Activated CD4-positive, alpha-beta T cell treated with anti-CD3 and anti-CD28 coated beads, Interleukin-2, amount 50 U/mL, for 24 hours (primary cell): ENCODE measurements at places on chromosomes 11 and 22.

GRCh38 chr11:35290876-35291275 lies 128.5 kb downstream of the SLC1A2 start:
- no peak for DNase-seq

- DNase-seq: no peak
These were observed 1.4 kb downstream of the CDC42BPG start for GRCh38 chr11:64842851-64843685.

DNA sequence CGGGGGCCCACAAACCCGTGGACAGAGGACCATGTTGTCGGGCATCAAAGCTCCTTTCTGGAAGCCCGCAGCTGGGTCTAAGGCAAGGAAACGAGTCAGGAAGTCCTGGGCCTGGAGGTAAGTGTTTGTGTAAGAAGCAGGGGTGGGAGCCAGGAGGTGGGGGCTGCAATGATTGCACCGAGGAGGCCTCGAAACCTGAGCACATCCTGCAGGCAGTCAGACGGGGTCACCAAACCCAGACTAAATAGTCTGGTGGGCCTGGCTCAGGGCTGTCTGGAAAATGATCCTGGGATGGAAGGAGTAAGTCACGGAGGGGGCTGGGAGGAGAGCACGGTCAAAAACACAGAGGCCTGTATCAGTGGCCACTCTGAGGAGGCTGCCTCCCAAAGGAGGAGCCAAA lies 539.2 kb downstream of the MN1 start:
- no peak for DNase-seq

DNA sequence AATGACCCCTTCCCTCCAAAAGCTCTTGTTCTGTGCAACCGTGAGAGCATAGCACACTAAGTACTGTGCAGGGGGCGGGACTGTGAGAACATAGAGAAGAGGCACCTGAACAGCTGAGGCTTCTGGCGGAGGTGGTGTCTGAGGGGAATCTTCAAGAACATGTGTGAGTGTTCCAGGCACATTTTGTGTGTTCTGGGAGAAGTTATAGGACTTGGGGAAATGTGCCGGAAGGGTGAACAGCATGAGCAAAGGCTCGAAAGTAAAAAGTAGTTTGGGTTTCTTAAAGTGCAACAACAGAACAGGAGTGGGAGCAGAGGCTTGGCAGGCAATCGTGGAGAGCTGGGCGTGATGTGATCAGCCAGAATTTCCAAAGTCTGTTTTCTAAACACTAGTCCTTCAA lies 12.4 kb upstream of the SYN3 start:
- no peak for DNase-seq

- DNase-seq: no peak
These were observed 91.1 kb downstream of the DEPDC5 start for GRCh38 chr22:31844941-31845340.

GRCh38 chr11:34605481-34606325 lies 15.2 kb upstream of the EHF start:
- no peak for DNase-seq

- DNase-seq: no peak
These were observed 49.7 kb upstream of the BIRC3 start for GRCh38 chr11:102267609-102268008.

- no peak for DNase-seq
These were observed 7.7 kb upstream of the TCF20 start for GRCh38 chr22:42277988-42278776.
